ENCODE measurements at places on chromosomes 7 and 10. TPM values are rescaled to one million over a fixed set of nuclear protein-coding genes. Genes with fewer than 3 reads are reported as not detected.
A peak's percentile ranks its signal among the peaks of the same experiment; 100 is the strongest.

DNA sequence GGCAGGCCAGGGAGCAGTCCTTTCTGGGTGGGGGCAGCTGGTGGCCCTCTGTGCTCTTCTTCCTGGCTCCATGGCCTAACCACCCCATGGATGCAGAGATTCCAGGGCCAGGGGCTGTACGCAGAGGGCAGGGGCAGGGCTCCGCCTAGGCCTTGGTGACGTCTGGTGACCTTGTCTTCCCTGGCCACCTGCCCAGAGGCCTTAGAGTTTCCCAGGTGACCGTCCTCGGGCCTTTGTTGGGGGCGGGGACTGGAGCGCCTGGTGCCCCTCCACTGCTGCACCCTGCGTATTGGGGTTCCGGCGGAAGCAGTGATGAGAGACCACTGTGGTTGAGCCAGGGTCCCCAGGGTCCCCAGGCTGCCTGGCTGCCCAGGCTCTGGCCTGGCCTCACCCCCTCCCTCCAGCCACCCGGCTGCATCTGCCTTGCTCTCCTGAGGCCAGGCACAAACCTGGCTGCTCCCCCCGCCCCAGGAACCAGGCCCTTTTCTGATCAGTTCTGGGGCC is 10.3 kb downstream of the PWWP2B start:
- H3K27ac ChIP-seq, result no peak overlapping the region
- H3K4me3 ChIP-seq, result peak overlapping the region; percentile 49
- peaks cover 5% of the 10 kb centered on the region for H3K36me3 ChIP-seq
- H3K4me1 ChIP-seq, result peaks cover 22% of the 10 kb centered on the region

DNA sequence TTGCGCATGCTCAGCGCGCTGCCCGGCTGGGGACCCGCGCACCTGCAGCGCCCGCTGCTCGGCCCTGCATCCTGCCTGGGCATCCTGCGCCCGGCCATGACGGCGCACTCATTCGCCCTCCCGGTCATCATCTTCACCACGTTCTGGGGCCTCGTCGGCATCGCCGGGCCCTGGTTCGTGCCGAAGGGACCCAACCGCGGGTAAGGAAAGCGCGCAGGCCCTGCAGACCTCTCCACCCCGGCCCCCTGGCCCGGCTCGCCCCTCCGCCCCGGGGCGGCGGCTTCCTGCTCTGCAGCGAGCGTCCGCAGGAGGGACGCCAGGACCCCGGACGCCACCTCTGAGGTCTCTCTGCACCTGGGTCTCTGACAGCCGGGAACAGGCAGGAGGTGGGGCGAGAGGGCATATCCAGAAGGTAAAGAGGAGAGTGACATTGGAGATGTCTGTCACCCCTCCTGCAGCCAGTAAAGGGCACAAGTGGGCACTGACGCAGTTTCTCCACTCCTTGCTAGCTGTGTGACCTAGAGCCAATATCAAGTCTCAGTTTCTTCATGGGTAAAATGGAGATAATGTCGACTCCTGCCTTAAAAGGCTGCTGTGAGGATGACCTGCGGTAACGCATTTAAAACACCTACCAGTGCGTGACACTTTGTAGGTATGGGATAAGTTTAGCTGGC is 338 bp downstream of the ATP6V0E2 start:
- H3K27ac ChIP-seq, result no peak overlapping the region
- peak overlapping the region; percentile 82 for H3K4me3 ChIP-seq

- no peak for DNase-seq
- H3K27me3 ChIP-seq, result peaks cover 6% of the 10 kb centered on the region
- H3K4me1 ChIP-seq, result peaks cover 5% of the 10 kb centered on the region
- no peak overlapping the region for H3K4me3 ChIP-seq
- no peak overlapping the region for H3K27ac ChIP-seq
- H3K36me3 ChIP-seq, result no peaks in the 10 kb centered on the region
Measured at GRCh38 chr10:71471006-71471405, 74.3 kb downstream of the CDH23 start.

DNA sequence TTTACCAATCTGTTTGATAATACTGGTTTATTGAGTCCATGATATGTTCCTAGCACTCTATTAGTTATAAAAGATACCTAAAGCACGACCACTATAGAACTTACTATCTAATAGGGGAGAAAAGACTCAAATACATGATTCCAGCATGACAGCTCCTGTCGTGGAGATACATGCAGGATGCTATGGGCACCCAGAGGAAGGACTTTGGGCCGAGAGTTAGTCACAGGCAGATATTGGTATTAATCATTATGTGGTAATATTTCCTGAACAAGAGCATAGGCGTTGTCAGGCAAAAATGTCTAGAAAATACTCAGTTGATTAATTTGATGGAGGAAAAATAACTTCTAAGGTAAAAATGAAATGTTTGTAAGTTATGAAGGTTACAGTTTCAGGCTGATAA is 31.8 kb downstream of the CNNM2 start:
- H3K27me3 ChIP-seq, result no peaks in the 10 kb centered on the region
- no peak overlapping the region for H3K27ac ChIP-seq
- no peak overlapping the region for H3K4me3 ChIP-seq

Gene ANKRD1
- not detected for total RNA-seq

Gene STOX1
- total RNA-seq, result 0.47 TPM

Data from glutamatergic neuron (in vitro differentiated cells).